ENCODE measurements at places on chromosomes 5 and 9. TPM values are rescaled to one million over a fixed set of nuclear protein-coding genes. Genes with fewer than 3 reads are reported as not detected.

- no peak for DNase-seq
- H3K36me3 ChIP-seq, result no peaks in the 10 kb centered on the region
- H3K4me3 ChIP-seq, result no peak overlapping the region
- no peaks in the 10 kb centered on the region for H3K27me3 ChIP-seq
Measured at GRCh38 chr5:165066751-165067385, 1561.4 kb downstream of the MAT2B start.

GRCh38 chr5:154311362-154311761 lies 120.8 kb downstream of the GALNT10 start:
- H3K27me3 ChIP-seq, result no peaks in the 10 kb centered on the region
- no peak overlapping the region for H3K4me3 ChIP-seq
- no peaks in the 10 kb centered on the region for H3K36me3 ChIP-seq
- H3K27ac ChIP-seq, result no peak overlapping the region
- H3K4me1 ChIP-seq, result no peaks in the 10 kb centered on the region

- DNase-seq, result no peak
- no peak overlapping the region for H3K4me3 ChIP-seq
- no peaks in the 10 kb centered on the region for H3K4me1 ChIP-seq
- no peaks in the 10 kb centered on the region for H3K27me3 ChIP-seq
- H3K27ac ChIP-seq, result no peak overlapping the region
Measured at GRCh38 chr9:130382096-130382495, 62.7 kb upstream of the ASS1 start.

- peak; percentile 44 for DNase-seq
- no peaks in the 10 kb centered on the region for H3K27me3 ChIP-seq
- no peak overlapping the region for H3K4me3 ChIP-seq
- H3K27ac ChIP-seq, result no peak overlapping the region
Measured at GRCh38 chr9:129391221-129391661, 213.2 kb upstream of the IER5L start.

DNA sequence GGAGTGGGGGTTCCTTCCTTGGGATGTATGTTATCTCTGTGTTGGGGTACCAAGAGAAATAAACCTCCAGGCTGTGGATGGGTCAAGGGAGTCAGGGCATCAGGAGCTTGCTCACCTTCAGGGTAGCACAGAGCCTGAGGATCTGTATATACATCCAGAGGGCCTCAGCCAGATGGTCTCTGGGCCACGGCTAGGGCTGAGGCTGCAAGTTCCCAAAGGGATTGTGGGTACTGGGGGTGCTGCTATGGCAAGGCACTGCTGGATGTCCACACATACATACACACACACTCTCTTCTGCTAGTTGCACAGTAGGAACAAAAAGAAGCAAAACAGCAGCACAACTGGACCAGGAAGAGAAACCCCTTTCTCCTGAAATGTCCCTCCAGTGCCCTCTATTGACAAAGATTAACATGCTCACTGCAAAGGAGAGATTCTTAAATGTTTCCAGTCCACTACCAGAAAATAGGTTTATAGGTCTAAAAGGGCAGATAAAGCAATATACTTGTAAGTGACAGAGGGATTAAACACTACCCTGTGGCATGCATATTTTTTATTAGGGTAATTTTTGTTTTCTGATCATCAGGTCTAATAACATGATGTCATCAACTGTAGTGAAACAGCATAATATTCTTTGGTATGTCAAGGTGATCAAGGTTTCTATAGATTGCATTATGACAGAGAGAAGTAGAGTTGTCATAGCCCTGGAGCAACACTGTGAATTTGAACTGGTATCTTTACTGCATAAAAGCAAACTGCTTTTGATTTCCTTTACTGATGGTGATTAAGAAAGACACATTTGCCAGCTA lies 56.3 kb upstream of the KCNN2 start:
- H3K4me1 ChIP-seq, result no peaks in the 10 kb centered on the region
- no peak overlapping the region for H3K27ac ChIP-seq
- no peak for DNase-seq
- H3K36me3 ChIP-seq, result no peaks in the 10 kb centered on the region

DNA sequence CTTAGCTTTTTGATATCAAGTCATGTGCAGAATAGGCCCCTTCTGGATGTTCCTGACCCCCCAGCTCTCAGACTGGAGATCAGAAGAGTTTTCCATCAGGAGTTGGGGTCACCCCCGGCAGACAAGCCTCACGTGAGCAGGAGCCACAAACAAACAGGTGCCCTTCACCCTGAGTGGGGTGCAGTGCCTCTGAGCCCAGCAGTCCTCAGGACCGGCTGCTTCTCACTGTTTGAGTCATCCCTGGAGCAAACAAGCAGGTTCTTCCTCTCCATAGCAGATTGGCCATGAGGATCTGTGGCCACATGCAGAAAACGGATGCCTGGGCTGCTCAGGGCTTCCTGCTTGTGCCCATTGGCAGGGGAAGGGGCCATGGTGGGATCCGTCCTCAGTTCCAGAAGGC lies 47.0 kb downstream of the LRSAM1 start:
- H3K27ac ChIP-seq, result no peak overlapping the region
- peaks cover 9% of the 10 kb centered on the region for H3K36me3 ChIP-seq
- peaks cover 7% of the 10 kb centered on the region for H3K4me1 ChIP-seq
- no peak overlapping the region for H3K4me3 ChIP-seq

- no peak overlapping the region for H3K27ac ChIP-seq
- H3K27me3 ChIP-seq, result no peaks in the 10 kb centered on the region
- peak; percentile 16 for DNase-seq
- H3K36me3 ChIP-seq, result no peaks in the 10 kb centered on the region
- H3K4me3 ChIP-seq, result no peak overlapping the region
Measured at GRCh38 chr9:25813478-25813877, 135.2 kb upstream of the TUSC1 start.

DNA sequence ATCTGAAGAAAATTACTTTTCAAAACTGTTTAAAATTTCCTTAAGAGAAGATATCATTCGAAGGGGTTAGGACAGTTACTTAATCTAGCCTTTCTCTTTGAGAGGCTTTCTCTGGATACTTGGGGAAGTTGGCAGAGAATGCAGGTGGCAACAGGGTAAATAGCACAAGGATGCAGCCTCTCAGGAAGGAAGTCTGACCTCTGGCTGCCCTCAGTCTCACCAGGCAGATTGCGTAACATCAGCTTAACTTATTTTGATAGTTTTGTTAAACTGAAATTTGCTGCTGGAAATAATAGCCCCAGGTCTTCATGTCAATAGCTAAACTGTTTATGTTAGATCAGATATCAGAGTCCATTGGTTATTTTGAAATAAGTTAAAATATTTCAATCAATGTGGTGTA lies 20.4 kb downstream of the CCDC192 start:
- H3K4me1 ChIP-seq, result peaks cover 2% of the 10 kb centered on the region
- no peaks in the 10 kb centered on the region for H3K27me3 ChIP-seq
- peak; percentile 29 for DNase-seq
- no peak overlapping the region for H3K27ac ChIP-seq
- no peaks in the 10 kb centered on the region for H3K36me3 ChIP-seq
- no peak overlapping the region for H3K4me3 ChIP-seq

GRCh38 chr9:24439456-24439855 lies 106.2 kb downstream of the IZUMO3 start:
- no peaks in the 10 kb centered on the region for H3K4me1 ChIP-seq
- no peaks in the 10 kb centered on the region for H3K27me3 ChIP-seq
- H3K4me3 ChIP-seq, result no peak overlapping the region
- H3K27ac ChIP-seq, result no peak overlapping the region
- no peaks in the 10 kb centered on the region for H3K36me3 ChIP-seq

DNA sequence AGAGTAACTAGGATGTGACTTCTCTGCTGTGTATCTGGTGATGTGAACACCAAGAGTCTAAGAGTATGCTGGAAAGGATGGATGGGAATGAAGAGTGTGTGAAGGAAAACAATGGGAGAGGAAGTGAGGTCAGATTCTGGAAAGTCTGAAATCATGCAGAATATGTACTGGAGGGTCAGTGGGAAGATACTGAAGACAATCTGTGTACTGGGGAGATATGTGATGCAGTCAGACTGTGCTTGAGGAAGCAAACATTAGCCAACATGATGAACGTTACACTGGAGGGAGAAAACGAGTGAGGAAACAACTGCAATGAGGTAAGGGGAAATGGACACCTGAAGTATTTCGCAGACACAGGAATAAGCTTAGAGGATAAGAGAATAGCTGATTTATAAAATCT lies 105.7 kb downstream of the NR3C1 start:
- peaks cover 4% of the 10 kb centered on the region for H3K36me3 ChIP-seq
- H3K27ac ChIP-seq, result no peak overlapping the region
- H3K27me3 ChIP-seq, result no peaks in the 10 kb centered on the region
- H3K4me3 ChIP-seq, result no peak overlapping the region
- no peak for DNase-seq

DNA sequence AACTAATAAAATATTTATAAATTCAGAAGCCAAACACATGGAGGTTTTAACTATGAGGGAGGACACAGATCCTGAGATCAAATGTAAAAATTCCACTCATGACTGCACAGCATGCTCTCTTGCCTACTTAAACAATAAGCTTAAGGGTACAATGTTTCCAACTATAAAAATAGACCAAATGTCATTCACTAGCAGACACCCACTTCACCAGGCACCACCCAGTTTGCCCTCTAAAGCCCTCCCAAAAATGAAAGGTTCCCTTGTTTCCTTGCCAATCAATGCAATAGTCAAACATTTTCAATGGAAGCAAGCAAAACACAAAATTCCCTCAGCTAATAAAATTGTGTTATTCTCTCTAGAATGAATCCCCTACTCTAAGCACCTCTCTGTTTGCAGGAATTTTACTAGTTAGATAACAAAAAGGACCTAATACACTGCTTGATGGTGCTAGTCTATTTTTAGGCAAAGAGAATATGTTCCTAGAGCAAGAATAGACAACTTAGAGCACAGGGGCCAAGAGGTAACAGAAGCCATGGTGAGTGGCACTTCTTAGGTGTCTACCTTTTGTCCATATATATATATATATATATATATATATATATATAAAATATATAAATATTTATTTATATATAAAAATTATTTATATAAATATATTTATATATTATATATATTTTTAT lies 135.3 kb downstream of the HOMER1 start:
- H3K36me3 ChIP-seq, result no peaks in the 10 kb centered on the region
- DNase-seq, result no peak
- H3K27ac ChIP-seq, result no peak overlapping the region
- no peak overlapping the region for H3K4me3 ChIP-seq

GRCh38 chr5:50968356-50969149 lies 302.1 kb downstream of the PARP8 start:
- H3K27ac ChIP-seq, result no peak overlapping the region
- H3K27me3 ChIP-seq, result peaks cover 71% of the 10 kb centered on the region
- DNase-seq, result peak; percentile 13
- H3K4me3 ChIP-seq, result no peak overlapping the region

DNA sequence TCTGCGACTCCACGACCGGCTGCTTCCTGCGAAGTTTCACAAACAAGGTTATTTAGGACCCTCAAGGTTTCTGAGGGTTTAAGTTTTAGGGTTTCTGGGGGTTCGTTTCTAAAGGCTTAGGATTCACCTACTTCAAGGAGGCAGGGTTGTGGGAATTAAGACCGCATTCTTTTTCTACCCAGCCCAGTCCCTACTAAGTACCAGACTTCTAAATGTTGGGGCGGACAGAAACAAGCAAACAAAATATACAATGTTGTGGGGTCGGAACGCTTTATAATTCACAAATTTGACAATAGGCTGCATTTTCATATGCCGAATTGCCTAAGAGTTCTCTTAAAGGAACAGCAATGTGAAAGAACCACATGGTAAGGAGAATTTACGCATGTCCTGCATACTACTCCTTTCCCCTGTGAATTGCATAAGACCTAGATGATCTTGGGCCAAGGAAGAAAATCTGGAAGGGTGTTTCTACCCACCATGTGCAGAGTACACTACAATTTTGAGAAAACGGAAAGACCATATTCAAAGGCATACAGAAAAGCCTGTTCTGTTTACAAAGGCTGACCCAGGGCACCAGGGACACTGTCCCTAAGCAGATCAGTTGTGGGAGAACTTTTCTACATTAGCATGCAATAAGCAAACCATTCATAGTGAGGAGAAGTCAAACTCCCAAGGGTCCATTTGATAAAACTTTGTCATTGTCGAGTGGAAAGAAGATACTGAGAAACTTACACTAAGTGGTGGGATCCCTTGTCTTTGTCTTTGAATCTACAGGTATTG lies 457.3 kb downstream of the RAB3C start:
- H3K4me1 ChIP-seq, result no peaks in the 10 kb centered on the region
- no peaks in the 10 kb centered on the region for H3K36me3 ChIP-seq
- no peak overlapping the region for H3K27ac ChIP-seq
- H3K4me3 ChIP-seq, result no peak overlapping the region
- H3K27me3 ChIP-seq, result no peaks in the 10 kb centered on the region

GRCh38 chr5:54558362-54558761 lies 40.8 kb downstream of the SNX18 start:
- no peaks in the 10 kb centered on the region for H3K36me3 ChIP-seq
- no peaks in the 10 kb centered on the region for H3K27me3 ChIP-seq
- H3K27ac ChIP-seq, result no peak overlapping the region
- DNase-seq, result no peak

- no peaks in the 10 kb centered on the region for H3K4me1 ChIP-seq
- no peaks in the 10 kb centered on the region for H3K27me3 ChIP-seq
- DNase-seq, result no peak
- no peak overlapping the region for H3K27ac ChIP-seq
- H3K36me3 ChIP-seq, result no peaks in the 10 kb centered on the region
- no peak overlapping the region for H3K4me3 ChIP-seq
Measured at GRCh38 chr5:143679777-143680176, 132.2 kb upstream of the HMHB1 start.

DNA sequence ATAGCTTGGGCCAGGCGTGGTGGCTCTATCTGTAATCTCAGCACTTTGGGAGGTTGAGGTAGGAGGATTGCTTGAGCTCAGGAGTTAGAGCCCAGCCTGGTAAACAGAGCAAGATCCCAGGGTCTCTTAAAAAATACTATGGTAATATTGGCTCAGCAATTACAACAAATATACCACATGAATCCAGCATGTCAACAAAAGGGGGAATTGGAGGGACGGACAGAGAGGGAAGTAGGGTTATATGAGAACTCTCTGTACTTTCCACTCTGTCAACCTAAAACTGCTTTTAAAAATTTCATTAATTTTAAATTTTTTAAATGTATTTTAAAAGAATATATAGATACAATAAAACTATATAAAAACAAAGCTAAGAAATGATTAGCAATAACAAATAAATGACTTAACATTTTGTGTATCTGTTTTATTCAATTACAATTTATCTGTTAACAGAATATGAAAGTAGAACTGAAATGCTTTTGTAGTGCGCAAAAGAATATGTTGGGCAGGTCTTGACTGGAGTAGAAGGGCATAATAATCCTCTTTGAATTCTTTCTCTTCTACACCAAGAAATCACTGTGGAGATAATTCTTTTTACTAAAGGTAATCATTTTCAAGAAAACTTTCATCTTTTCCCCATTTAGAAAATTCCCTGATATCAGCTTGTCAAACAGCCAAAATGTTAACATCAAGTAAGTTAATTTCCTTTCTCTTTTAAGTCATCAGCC lies 12.9 kb upstream of the CDC42SE2 start:
- H3K4me3 ChIP-seq, result no peak overlapping the region
- no peaks in the 10 kb centered on the region for H3K27me3 ChIP-seq
- no peak for DNase-seq

GRCh38 chr9:109473329-109473728 lies 24.8 kb downstream of the PTPN3 start:
- H3K36me3 ChIP-seq, result no peaks in the 10 kb centered on the region
- peak; percentile 39 for DNase-seq
- no peaks in the 10 kb centered on the region for H3K27me3 ChIP-seq
- H3K4me1 ChIP-seq, result peaks cover 12% of the 10 kb centered on the region
- no peak overlapping the region for H3K4me3 ChIP-seq

Gene RCL1
- total RNA-seq, result 22.8 TPM

Gene TJP2
- total RNA-seq, result 148 TPM

Gene TLE1
- total RNA-seq, result 52.5 TPM

Gene TMEM252
- 111 TPM for total RNA-seq

Gene RXRA
- total RNA-seq, result 49.5 TPM

Gene EXOSC3
- total RNA-seq, result 32.3 TPM

Gene UBE2QL1
- total RNA-seq, result 0.31 TPM

Gene SLC26A2
- 18.4 TPM for total RNA-seq
